ENCODE measurements at places on chromosomes 3 and 15. TPM values are rescaled to one million over a fixed set of nuclear protein-coding genes. Genes with fewer than 3 reads are reported as not detected.
A peak's percentile ranks its signal among the peaks of the same experiment; 100 is the strongest.

DNA sequence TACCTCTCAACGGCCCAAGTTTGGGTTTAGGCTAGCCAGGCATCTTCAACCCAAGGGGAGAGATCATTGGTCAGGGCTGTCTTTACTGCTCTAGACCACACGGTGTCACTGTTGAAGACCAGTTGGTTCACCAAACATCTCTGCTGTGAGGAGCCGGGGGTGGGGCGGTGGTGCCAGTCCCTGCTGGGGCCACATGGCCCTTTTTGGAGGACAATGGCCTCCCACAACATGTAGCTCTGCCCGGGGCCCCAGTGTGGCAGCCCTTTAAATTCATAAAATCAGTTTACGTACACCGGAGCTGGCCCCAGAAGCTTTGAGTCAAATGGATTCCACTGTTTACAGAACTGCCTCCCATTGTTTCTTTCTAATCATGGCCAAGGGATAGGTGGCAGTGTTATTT, 19.1 kb upstream of the TM4SF18 start:
- peak; percentile 73 for DNase-seq

SLC22A14 gene
- total RNA-seq: not detected

DNA sequence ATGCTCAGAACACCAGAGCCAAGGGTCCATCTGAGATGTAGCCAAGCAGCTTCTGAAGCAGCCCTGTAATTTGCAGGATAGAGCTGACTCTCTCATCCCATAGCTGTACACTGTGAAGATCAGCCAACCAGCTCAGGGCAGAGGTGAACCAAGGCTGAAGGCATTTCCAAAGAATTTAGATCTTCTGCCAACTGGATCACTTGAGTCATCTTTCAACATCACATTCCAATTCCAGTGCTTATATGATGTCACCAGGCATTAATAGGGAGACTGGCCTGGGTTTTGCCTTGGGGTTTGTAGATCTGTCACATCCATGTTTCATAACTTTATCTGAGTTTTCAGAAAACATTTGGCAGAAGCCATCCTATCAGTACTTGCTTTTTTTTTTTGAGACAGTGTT, 98.2 kb downstream of the NR2F2 start:
- DNase-seq: no peak

IGDCC3 gene
- total RNA-seq: not detected

DNA sequence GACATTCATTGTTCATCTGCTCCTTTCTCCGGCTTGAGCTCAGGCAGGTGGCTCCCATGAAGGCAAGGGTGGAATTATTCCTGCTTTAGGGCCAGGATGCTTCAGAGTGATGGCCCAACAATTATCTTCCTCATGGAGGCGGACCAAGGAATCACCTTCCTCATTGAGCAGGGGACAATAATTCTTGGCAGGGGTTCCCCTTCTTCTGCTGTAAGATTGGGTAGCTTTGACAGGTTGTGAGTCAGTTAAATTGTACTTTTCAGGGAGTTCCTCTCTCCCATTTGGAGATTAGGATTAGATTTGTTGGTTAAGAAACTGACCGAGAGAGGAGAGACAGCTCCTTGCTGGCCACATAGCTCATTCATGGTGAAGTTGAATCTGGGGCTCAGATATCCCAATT, 31.4 kb upstream of the CD47 start:
- no peak for DNase-seq

GRCh38 chr3:142892714-142893113, 3.8 kb upstream of the PCOLCE2 start:
- DNase-seq: no peak

ITIH3 gene
- not detected for total RNA-seq

FILIP1L gene
- 1.4 TPM for total RNA-seq

HPS3 gene
- total RNA-seq: 17.4 TPM

DNA sequence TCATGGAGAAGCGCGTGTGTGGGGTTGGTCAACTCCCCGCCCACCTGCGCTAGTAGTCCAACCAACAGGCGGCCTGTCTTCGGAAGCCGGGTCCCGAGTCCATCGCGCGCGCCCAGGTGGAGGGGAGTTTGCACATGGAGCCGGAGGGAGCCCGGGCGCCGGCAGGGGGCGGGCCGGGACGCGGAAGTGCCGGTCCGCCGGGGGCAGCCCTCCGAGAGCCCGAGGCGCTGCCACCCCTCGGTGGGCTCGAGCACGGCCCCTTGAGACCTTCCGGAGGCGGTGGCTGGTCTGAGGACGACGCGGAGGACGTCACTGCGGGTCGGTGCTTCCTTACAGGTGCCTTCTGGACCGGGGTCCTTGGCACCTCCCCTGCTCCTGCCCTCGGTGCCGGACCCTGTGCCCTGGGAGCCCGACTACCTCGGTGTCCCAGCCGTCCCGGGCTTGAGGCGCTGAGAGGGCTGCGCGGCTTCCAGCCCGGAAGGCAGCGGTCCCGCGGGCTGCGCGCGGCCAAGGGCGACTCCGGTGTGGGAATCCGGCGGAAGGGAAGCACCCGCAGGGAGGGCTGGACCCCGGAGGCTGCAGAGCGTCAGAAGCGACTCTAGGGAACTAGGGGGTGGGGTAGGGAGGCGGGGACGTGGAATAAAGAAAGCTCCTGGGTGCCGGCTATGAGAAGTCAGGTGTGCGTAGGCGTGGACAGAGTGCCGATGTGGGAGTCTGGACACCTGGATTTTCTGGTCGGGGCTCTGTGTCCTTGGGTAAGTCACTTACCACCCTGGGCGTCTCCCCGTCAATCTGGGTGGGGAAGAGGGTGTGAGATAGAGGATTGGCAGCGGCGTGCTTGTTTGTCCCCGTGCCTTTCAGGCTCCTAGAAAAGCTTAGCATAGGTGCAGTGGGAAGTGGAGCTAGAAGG, 212.3 kb downstream of the FGF12 start:
- no peak for DNase-seq

- peak; percentile 90 for DNase-seq
Measured at GRCh38 chr3:53254509-53255422, 1.1 kb downstream of the TKT start.

SPTSSB gene
- not detected for total RNA-seq

DNA sequence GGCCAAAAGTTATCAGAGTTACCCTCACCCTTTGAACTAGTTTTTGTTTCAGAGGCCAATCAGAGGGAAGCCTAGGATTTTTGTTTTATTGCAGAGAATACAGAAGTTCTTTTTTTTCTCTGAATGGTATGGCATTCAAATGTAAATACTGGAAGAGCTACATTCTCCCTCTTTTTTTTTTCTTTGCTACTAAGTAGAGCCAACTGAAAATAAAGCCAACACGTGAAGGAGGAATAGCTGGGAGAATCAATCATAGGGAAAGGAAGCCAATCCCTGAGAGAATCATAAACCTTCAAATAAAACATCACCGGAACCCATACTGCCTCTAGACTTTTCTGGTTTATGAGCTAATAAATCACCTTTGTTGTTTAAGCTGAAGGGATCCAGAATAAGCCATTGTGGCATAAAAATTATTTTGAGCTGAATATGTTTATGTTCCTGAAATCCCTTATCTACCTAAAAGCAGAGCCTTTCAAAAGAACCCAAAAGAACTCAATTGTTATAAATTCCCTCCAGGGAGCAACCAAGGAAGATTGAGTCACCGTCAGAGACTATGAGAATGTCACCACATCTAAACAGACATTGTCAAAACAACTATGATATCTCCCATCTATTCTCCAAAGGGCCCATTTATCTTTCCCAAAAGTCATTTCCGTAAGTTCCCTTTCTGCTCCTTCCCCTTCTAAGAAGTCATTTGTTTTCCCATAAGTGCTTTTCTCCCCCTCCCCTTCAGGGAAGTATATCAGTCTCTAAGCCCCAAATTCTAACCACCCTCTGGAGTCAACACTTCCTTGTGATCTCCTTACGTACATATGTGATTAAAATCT, 3.8 kb upstream of the ZNF280D start:
- DNase-seq: peak; percentile 34

COMMD4 gene
- total RNA-seq: 79.5 TPM

ERICH6 gene
- total RNA-seq: not detected

DNA sequence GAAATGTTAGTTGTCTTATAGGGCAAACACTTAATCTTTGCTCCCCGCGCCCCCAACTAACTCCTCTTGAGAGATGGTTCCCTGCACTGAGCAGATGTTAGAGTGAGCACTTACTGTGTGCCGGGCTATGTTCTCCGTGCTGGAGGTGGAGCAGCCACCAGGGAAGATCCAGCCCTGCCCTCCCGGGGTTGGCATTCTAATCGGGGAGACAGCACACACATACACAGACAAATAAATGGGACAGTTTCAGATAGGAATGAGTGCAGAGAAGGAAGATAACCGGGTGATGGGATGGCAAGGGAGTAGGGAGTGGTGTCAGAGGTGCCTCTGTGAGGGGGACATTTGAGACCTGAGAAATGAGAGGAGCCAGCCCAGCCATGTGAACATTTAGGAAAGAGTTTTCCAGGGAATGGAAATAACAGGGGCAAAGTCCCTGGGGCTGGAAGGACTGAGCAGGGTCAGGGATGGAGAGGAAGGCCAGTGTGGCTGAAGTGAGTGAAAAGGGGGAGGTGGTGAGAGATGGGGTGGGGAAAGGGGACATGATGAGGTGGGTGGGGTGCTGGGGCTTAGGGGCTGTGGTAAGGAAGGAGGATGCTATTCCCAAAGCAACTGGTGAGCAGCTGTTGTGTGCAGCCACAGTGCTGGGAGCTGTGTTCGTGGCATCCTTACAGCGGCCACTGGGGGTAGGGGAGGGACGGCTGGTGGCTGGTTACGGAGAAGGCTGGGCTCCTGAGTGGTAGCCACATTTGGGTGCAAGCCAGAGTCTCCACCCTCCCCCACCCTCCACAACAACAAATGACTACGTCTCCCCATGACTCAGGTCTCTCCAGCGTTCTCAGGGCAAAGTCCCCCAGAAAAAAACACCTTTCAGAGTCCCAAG, 15.4 kb upstream of the FGD5 start:
- no peak for DNase-seq

DNA sequence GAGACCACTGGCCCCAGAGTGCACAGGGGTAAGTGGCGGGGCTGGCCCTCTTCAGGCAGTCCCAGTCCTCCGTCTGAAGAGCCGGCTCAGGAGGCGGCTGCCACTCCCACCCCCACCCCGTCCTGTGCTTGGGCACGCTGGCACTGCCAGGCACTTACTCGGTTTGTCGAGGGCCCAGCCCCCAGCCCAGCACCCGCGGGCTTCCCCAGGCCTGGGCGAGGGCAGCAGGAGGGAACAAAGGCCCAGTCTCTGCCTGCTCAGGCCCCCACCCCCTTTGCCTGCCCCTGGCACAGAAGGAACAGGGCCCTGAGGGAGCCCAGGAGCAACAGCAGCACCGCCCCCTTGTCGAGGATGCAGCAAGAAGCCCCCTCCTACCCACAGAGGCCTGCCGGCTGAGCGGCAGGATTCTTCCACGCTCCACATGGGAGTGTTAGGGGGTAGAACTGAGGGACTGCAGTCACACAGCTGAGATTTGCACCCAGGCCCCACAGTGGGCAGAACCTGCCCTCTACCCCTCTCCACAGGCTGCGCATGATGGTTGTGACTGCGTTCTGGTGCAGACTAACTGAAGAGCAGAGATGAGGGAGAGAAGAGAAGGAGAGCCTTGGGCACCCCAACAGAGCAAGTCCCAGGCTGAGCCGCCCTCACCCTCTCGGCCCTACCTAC, 8.9 kb downstream of the DUSP7 start:
- DNase-seq: no peak

DNA sequence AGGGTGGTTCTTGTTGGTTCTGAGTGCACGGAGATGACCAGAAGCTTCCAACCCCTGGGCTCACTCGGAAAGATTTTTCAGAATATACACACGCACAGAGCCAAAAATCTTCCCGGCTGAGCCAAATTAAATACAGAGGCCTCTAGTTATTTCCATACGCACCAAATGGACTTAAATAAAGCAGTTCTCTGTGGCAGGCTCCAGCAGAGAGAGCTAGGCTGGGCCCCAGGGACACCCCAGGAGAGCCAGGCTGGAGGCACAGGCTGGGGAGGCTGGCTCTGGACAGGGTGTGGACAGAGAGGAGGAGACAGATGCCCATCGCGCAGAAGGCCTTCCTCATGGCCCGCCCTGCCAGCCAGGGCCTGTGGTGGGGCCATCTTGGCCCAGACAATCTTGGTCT, 115.9 kb downstream of the IQSEC1 start:
- no peak for DNase-seq
